T-helper 9 cell (primary cell): ENCODE measurements at places on chromosomes 3 and 15.

GRCh38 chr3:34777386-34777785 is 861.9 kb upstream of the ARPP21 start:
- no peak for DNase-seq

DNA sequence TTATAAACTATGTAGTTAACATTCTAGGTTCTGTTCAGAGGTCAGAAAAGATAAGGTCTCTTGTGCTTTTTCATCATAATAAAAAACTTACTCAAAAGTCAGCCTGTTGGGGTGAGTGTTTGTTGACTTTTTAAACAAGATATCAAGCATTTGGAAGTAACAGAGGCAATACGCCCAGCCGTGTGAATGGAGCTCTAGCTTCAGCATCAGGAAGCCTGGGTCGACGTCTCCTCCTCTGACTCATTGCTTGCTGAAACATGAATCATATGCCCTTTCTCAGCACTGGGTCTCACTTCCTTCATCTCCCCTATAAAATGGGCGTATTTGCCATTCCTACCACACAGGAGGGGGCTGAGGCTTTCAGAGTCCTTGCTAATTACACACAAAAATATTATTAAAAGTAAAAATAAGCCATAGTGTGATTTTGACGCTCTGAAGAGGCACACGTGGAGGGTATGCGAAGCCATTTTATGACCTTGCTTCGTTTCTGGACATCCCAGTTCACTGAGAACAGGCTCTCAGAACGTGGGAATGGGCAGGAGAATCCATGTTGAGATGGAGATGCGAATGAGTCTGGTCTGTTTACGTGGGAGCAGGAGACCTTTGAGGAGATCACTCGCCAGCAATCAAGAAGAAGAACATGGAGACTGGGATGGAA is 220.8 kb upstream of the TPRG1 start:
- DNase-seq, result no peak

- DNase-seq, result no peak
Observed at GRCh38 chr3:170852324-170852723, 17.7 kb downstream of the RPL22L1 start.

- DNase-seq, result no peak
Observed at GRCh38 chr15:91521996-91522395, 331.5 kb upstream of the SLCO3A1 start.

DNA sequence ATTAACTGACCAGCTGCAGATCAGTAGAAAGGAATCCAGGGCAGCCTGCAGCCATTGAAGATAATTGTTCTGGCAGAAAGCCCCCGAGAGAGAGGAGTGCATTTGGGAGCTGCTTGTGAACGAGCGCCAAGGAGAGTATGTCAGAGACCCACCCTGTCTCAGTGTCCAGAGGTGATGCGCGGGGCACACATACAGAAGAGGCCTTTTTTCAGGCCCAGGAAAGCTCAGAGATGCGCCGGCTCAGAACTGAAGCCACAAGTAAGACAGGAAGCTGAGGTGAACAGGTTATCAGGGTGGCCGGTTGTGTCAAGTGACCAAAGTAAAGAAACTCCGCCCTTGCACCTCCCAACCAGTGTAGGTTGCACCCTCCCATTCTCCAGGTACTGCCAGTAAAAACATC is 59.8 kb upstream of the HEG1 start:
- no peak for DNase-seq

DNA sequence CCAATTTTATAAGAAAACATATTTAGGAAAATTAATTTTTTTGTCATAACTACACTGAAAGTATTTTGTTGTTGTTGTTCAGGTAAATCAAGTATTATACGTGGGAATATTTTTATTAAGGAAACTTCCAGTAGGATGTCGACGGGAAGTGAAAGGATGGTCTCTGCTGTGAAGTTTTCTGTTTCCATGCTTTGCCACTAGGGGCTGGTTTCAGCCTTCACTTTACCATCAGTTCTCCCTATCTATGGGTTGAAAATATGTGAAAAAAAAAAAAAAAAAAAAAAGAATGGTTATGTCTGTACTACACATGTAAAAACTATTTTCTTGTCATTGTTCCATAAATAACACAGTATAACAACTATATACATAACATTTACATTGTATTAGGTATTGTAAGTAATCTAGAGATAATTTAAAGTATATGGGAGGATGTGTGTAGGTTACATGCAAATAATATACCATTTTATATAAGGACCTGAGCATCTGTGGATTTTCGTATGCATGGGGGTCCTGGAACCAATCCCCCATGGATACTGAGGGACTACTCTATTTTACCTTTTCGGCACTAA is 136.7 kb downstream of the SMAD6 start:
- no peak for DNase-seq

DNA sequence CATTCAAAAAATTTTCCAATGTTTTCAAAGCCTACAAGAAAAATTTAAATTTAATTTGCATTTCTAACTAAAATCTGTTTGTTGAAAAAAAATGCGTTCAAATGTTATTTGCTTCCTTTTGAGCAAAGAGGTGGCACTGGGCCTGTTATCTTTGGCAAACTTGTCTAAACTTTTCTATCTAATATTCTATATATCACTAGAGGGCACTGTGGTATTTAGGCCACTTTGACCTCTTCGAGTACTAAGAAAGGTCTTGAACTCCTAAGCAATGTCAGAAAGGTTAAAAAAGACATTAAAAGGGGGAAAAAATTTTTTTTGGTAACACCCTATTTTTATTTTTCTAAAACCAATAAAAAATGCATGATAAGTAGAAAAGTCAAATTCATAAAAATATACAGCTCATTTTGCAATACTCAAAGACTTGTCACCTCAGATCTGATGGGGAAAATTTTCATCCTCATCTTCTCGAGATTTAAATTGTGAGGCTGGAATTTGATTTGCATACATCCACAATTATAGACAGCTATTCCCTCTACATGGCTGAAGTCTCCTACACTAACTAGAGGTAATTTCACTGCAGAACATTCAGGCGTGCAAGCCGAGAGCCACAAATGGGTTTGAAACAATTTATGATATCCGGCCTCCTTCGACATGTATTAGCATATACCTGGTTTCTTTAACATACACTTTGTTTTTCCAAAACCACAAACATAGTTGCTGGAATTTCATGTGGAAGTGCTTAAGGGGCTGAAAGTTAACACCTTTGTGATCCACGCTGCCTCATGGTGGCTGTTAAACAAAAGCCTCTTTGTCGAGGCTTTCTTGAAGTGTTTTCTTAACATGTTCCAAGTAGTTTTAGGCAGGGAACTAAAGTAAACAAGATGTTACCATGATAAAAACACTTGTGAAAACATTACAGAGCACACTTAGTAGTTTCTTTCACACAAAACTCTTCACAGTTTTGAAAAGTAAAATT is 576.4 kb downstream of the FOXP1 start:
- no peak for DNase-seq

DNA sequence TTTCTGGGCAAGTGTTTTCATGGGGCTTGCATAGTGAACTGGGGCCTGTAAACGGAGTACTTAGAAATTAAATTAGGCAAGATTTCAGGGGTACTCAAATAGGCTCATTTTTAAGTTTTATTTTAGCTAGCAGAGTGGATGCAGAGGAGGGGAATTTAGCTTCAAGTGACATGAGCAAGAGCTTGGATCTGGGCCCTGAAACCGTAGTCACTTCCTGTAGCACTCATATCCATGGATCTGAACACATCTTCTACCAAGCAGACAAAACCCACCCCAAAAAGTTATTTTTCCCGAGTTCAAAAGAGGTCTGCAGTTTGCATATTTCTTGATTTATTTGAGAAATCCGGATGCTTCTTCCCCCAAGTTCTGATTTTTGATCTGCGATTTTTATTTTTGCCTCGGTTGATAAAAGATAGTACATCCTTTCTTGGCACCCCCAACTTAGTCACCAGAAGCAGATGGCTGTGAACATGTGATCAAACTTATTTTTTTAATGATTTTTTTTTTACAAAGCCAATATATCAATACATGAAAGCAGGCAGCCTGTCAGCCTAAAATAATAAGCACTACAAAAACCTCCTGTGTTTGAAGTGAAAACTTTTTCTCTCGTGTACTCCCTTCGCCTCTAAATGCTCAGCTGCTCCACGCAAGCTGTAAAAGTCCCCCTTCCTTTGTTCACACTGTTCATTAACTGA is 36.6 kb upstream of the STT3B start:
- DNase-seq, result no peak

DNA sequence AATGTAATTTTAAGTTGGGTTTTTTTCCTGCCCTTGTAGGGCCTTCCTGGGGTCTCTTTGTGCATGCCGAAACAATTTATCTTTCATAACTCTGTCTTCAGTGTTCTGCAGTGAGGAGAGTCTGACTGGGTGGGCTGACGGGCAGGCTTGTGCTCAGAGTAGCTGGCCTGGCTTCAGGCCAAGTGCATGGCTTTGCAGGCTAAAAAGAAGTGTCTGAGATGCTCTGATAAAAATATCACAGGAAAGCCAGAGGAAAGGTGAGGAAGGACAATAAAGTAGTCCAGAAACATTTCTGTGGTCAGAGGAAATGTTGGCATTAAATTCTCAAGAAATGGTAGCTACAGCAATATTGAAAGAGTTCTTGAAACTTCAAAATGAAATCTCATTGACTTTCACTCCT is 25.5 kb downstream of the ST3GAL6 start:
- DNase-seq, result no peak

GRCh38 chr3:141380279-141380678 is 12.0 kb downstream of the ZBTB38 start:
- DNase-seq, result no peak

GRCh38 chr3:21505711-21506460 is 245.1 kb downstream of the ZNF385D start:
- DNase-seq, result no peak

GRCh38 chr3:157441102-157441624 is 4.5 kb downstream of the PTX3 start:
- no peak for DNase-seq

DNA sequence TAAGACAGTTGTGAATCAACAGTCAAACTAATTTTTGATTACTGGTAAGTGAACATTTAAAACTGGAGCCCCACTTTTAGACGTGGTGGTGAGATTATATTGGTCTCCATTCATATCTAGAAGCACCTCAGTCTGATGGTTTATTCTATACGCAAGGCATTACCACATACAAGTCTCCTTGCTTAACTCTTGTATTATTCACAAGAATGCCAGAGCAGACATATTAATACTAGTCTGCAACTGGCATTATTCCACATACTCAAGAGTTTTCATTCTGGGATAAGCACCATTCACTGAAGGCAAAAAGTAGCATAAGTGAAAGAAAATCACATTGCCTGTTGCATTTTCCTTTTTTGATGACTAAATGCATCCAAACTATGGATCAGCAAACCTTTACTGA is 36.9 kb upstream of the MEIS2 start:
- no peak for DNase-seq
